Stimulated activated CD4-positive, alpha-beta T cell treated with anti-CD3 and anti-CD28 coated beads, TNF-alpha, amount 100 ng/mL, for 4 hours (primary cell): ENCODE measurements at places on chromosomes 2 and 18.

DNA sequence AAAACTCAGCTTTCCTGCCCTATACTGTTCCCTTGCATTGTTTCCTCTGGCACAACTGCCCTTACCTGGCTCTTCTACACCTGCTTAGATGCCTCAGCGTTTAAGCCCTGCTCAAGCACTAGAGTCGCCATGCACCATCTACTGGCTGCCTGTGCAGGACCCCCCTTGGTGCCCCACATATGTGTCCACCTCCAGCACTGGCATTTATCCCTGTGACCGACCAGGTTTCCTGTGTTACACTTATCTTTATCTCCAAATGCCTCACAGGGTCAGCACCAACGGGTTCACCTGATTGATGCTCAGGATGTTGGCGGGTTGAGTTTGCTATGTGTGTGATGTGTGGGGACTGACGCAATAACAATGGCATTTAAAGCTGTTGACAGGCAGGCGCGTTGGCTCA is 177.5 kb downstream of the TMEM18 start:
- no peak for DNase-seq

- DNase-seq: no peak
Measured at GRCh38 chr18:79558196-79558932, 121.2 kb upstream of the CTDP1 start.

DNA sequence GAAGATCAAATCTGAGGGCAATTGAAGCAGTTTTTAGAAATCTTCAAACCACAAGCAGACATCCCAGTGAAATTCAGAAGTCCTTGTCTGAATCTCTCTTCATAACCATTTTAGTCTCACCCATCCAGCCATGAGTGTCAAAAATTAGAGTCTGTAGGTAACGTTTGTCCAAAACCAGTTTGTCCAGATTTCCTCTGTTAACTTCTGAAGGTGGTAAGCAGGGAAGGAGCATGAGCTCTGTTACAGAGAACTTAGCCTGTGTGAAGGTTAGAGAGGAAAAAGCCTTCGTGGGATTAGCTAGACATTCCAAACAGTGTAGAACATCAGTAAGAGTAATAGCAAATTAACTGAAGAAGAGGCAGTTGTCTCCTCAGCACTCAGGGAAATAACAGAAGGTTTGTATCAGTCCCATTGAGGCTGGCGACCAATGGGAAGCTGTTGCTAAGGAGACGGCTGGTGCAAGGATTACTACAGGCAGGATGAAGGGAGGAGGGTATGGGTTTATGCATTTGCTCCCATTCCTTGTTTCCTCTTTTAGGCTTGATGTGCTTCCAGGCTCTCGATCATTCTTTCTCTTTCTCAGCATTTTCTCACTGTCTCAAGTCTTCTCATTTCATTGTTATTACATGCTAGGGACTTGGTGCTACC is 8.7 kb upstream of the GPR155 start:
- no peak for DNase-seq

GRCh38 chr2:241620419-241620769 is 16.6 kb downstream of the THAP4 start:
- DNase-seq: no peak

GRCh38 chr2:157251932-157252331 is 5.6 kb upstream of the GALNT5 start:
- no peak for DNase-seq

DNA sequence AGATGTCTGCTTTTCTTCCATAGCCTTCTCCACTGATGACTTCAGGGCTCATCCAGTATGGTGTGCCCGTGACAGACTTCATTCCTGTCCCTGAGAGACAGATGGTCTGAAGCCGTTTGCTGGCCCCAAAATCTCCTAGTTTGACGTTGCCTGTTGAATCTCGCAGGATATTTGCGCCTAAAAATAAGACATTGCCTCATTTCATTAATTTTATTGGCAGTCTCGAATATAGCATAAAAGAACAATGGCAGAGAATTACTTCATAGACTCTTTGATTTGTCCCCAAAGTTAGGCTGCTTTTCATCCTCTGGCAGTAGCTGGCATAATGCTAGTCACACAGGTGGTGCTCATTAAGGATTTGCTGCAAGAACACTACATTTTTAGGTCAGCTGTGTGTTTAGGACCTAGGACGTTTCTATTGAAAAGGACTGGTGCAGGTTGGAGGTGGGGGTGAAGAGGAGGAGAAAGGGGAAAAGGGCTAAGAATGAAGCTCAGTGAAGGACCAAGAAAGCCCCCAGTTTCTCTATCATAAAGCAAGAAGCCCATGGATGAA is 14.7 kb upstream of the ERCC3 start:
- DNase-seq: no peak

DNA sequence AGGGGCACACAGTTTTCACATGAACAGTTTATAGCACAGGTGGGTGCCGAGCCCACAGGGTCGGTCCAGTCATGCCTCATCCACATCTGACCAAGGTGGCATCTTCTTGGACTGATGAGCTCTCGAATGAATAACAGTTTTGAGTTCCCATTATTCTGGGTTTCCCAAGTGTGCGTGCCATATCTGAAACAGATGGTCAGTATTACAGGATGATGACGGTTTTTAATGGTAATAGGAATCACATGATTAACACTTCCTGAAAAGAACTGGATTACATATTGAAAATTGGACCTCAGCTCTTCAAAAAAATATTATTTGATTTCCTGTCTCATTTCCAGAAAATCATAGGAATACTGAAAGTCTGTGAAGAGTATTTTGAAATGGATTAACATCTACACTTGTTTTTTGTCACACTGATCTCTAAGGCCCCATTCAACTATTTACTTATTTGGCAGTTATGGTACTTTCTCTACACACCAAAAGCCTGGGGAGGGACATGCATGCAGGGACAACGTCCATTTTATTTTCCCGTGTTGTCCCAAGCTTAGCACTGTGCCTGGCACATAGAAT is 22.2 kb upstream of the NAB1 start:
- DNase-seq: no peak
